PC-9 (cell line): ENCODE measurements at places on chromosomes 1 and 21. TPM values are rescaled to one million over a fixed set of nuclear protein-coding genes. Genes with fewer than 3 reads are reported as not detected.
A peak's percentile ranks its signal among the peaks of the same experiment; 100 is the strongest.

Gene TAF13
- total RNA-seq = 23.2 and 30.1 TPM in 2 replicates

DNA sequence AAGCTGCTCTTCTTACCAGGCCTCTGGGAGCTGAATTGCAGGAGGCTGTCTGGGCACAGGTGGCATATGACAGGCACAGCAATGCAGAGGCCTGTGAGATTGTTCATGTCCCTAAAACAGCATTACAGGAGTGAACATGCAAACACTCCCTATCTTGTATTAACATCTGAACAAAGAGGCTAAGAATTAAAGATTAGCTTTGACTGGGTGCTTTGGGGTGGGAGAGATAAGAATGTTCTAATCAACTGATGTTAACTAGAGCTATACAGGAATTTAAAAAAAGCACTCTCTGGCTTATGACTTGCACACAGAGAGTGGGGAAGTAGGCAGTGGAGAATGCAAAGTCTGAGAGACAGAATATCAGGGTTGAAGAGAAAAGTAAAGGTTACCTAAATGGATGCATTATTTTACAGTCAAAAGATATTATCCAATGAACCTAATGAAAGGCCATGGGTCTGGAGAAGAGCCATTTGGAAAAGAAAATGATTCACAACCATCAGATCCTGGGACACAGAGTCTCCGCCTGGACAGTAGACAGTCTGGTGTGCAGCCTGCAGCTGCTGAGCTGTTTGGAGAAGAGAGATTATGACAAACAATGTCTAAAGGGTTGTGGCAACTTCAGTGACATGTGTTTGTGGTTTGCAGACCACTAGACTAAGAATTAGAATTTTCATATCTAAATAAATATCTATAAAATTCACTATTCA, 20.2 kb downstream of the DPT start:
- no peak for DNase-seq

DNA sequence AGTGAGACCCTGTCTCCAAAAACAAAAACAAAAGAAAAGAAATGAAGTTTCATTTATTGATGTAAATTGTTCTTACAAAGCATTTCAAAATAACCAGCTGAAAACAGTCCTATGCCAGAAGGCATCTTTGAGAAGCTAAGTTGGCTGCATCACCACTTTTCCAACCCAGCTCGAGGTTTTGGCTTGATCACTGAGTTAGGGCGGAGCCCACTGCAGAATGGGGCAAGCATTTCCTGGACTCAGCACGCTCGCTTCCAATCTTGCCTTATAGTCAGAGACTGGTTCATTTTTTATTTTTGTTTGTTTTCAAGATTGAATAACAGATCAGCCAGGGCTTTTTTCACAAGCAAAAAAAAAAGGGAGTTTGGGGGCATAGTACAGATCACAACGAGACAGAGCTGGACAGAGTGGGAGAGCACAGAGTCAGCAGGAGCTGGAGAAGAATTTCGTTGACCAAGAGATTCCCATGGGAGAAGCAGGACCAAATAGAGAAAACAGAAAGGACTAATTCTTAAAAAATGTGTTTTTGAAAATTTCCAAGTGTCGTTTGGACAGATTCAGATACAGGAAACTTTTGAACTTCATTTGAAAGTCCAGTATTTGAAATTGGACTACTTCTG, 23.5 kb upstream of the COL6A1 start:
- DNase-seq = no peak

DNA sequence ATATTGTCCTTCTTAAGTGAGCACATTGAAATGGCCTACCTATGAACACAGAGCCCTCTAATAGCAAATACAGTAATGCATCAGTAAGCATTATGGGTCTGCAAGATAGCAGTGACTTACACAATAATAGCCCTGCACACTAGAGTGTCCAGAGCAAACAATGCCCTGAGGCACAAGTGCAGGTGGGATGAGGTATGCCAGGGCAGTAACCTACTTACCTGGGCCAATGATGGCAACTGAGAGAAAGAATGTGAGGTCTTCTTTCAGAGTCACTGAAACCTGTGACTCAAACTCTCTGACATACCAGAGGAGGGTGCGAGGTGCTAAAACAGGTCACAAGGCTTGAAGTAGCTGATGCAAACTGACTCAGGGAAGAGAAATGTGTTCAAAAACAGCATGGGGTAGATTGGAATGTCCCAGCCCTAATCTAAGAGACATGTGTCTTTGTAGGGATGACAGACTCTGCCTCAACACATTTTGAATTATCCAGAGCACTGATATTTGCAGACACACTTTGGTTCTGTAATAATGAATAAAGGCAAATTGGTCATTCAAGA, 168.5 kb upstream of the RUNX1 start:
- DNase-seq = peak; percentile 100

DNA sequence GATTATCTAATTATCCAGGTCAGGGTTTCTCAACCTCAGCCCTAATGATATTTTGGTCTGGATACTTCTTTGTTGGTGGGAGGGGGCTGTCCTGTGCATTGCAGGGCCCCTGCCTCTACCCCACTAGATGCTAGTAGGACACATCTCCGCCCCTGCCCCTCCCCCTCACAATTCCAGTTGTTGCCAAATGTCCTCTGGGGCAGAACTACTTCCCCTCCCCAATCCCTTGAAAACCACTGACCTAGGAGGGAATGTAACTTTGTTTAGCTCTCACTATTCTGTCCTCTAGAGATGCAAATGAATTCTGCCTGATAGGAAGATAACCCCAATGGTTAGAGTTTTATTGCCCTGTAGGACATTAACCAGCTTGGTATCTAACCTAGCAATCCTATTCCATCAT, 8.1 kb downstream of the CACNA1S start:
- no peak for DNase-seq

DNA sequence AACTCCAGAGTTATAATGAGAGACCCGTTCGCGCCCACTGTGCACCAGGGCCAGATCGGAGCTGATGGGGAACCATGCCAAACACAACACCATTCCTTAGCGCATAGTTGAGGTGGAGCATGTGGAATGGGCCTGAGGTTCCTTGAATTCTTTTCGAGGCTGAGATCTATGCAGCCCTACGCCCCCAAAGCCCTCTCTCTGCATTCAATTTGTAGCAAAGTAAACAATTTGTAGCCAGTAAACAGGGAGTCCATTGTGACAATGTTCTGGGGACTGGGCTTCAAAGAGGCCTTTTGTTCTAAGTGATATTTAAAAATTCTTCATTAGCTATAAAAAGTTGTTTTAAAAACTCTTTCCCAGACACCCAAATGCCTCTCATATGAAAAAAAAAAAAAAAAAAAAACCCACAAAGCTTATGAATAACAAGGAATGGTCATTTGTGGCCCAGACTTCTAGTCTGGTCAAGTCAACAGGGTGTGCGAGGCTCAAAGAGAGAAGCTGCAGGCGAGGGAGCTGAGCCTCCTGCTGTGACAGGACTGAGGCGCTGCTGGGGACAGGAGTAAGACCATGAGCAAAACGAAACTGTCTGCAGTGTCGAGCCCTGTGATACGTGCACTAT, 30.6 kb upstream of the KCNE2 start:
- DNase-seq = no peak

GRCh38 chr1:87418048-87418447, 89.4 kb downstream of the LMO4 start:
- no peak for DNase-seq
